ENCODE measurements at places on chromosomes 16 and 17.
A peak's percentile ranks its signal among the peaks of the same experiment; 100 is the strongest.

DNA sequence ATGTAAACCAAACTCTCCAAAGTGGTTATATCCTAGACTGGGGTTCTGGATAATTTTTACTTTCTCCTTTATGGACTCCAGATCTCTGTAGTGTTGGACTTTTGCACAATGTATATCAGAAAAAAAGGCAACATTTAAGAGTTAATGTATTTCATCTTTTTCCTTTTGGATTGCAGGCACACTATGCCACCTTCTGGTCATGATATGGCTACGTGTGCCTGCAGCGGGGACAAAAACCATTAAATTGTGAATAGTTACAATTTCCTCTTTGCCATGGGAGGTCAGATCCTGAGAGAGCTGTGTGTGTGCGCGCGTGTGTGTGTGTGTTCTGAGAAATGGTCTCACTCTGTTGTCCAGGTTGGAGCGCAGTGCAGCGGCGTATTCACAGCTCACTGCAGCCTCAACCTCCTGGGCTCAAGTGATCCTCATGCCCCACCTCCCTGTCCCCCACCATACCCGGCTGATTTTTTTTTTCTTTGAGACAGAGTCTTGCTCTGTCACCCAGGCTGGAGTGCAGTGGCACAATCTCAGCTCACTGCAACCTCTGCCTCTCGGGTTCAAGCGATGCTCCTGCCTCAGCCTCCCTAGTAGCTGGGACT is 4.3 kb upstream of the SGF29 start:
- DNase-seq = peak; percentile 63

DNA sequence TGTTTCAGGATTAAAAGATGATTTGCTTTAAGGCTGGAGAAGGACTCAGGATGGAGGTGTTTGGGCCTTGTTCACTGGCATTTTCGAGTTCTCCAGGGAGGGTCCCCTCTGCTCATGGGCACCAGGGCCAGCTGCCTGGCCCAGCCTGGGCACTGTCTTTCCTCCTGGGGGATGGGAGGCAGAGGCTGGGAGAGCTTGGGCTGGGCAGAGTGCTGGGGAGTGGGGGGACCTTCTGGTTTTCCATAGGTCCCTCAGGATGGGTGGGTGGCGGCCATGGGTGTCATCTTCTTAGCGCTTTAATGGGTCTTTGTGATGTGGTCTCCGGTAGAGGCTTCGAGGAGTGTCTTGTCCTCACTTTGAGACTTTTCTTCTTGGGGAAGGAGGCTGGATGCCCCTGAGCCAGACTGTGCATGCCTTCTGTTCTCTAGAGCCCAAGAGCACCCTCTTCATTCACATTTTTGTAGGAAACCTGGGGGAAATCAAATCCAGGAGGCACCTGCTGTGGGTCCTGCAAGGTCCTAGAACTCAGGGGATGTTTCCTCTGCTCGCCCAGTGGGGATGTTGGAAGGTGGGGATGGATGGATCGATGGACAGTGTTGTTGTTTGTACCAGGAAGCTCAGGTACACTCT is 5.7 kb downstream of the NKD1 start:
- no peak for DNase-seq

DNA sequence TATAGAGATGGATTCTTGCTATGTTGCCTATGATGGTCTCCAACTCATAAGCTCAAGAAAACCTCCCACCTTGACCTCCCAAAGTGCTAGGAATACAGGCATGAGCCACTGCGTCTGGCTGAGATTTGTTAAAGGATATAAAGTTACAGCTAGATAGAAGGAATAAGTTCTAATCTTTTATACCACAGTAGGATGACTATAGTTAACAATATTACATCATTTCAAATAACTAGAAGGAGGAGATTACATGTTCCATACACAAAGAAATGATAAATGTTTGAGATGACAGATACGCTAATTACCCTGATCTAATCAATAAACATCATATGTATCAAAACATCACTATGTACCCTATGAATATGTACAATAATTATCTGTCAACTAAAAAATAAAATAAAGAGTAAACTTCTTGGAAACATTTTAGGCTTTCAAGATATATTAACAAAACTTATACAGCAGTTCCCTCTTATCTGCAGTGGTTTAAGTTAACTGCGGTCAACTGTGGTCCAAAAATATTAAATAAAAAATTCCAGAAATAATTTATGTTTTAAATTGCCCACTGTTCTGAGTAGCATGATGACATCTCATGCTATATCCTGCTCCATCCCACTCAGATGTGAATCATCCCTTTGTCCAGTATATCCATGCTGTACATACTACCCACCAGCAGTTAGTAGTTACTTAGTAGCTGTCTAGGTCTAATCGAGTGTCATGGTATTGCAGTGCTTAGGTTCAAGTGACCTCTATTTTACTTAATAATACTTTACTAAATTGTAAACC is 129.2 kb upstream of the NACA2 start:
- DNase-seq = no peak

GRCh38 chr16:50778284-50779163 is 36.6 kb downstream of the CYLD start:
- DNase-seq = no peak

- DNase-seq = no peak
Measured at GRCh38 chr17:326010-326621, 26.5 kb downstream of the RPH3AL start.

- DNase-seq = no peak
Measured at GRCh38 chr16:84552135-84552534, 47.7 kb upstream of the MEAK7 start.

DNA sequence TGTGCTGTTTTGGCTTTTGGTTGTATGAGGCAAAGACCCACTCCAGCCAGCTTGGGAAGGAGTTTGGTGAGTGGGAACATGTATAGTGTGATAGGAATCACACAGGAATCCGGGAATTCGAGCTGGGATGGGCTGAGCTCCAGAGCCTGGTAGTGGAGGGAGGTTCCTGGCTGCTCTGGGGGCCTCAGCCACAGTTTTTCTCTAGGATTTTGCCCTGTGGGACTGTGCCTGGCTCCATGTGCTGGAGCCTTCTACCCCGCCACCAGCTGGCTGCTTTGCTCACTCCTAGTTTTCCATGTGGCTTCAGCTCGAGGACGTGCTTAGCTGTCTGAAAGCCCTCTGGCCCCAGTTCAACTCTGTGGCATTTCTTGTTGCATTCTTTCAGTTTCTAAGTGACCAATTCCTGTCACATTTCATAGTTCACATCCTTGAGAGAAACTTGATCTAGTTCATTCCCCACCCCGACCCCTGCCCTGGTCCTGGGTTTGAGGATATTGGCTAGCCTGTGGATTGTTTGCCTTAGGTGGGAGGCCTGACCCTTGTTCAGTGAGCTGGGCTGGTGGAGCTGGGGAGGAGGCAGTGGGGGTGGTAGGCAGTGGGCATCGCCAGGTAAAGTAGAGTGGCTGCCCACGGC is 5.0 kb downstream of the SEC14L1 start:
- no peak for DNase-seq

DNA sequence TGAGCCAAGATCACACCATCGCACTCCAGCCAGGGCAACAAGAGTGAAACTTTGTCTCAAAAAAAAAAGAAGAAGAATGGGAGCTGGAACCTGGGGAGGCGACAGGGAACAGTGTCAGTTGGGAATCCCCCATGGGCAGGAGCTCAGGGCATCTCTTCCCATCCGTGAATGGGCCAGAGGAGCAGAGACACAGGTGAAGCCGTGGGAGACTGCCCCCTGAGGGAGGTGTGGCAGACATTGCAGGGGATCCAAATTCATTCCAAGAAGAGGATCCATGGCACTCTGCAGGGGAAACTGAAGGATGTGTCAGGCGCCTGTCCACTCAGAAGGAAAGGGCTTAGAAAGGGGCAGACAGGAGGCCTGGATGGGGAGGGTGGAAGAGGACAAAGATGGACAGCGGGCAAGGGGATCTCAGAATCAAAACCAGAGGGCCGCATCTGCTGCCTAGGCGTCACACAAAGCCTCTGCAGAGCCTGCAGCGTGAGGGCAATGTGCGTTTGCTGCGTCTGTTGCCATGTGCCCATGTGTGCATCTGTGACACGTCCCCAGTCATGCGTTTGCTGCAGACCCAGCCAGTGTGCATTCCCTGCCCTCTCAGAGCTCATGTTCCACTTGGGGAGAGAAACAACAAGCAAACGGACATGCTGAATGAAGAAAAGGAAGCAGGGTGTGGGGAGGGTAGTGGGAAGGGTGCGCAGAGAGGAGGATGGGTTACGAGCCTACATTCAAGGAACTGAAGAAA is 30.6 kb upstream of the TNRC6C start:
- DNase-seq = no peak

DNA sequence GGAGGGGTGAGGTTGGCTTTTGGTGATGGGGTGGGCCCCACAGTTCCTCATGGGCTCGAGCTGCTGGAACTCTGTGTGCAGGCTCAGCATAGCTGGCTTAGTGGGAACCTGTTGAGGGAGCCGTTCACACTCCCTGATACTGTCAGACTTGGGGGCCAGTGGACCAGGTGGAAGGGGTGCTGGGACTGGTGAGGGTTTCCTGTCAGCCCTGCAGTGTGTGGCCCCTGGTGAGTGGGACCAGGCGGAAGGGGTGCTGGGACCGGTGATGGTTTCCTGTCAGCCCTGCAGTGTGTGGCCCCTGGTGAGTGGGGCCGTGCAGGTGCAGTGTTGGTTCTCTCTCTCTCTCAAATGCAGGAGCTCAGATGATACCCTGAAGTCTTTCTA is 45.1 kb upstream of the ZNF750 start:
- peak; percentile 78 for DNase-seq

GRCh38 chr16:7976125-7976524 is 614.2 kb downstream of the TMEM114 start:
- DNase-seq = no peak

- no peak for DNase-seq
Measured at GRCh38 chr17:37283414-37283961, 92.3 kb upstream of the C17orf78 start.

- DNase-seq = no peak
Measured at GRCh38 chr17:80970044-80970761, 21.4 kb upstream of the CHMP6 start.

DNA sequence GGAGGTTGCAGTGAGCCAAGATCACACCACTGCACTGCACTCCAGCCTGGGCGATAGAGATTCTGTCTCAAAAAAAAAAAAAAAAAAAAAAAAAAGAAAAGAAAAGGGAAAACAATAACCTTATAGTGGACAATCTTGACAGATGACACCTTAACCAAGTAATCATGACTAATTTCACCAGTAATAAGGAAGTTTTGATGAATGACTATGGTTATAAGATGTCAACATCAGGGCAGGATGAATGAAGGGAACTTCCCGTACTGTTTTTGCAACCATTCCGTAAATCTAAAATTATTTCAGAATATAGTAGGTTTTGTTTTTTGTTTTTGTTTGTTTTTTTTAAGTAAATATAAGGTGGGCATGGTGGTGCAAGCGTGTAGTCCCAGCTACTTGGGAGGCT is 23.0 kb downstream of the GSPT1 start:
- DNase-seq = no peak

DNA sequence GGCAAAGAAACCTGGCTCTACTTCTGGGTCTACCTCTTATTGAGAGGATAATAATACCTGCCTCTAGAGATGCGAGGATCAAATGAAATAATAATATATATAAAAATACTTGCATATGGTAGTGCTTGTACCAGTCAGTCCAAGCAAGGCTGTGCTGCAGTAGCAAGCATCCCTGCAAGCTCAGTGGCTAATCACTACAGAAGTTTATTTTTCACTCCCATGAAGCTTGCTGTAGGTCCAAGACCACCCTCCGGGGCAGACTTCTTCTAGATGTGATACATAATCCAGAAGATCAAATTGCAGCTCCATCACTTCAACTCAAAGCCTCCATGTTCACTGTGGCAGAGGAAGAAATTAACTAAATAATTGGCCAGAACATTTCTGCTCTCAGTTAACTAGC is 48.9 kb upstream of the NKD1 start:
- no peak for DNase-seq

- no peak for DNase-seq
Measured at GRCh38 chr16:3183445-3184139, 4.4 kb upstream of the OR1F1 start.

GRCh38 chr17:38742411-38743308 is 5.5 kb downstream of the PCGF2 start:
- no peak for DNase-seq

- DNase-seq = no peak
Measured at GRCh38 chr17:63537001-63537400, 13.3 kb upstream of the DCAF7 start.

GRCh38 chr16:14291286-14291685 is 220.2 kb downstream of the MRTFB start:
- DNase-seq = no peak

DNA sequence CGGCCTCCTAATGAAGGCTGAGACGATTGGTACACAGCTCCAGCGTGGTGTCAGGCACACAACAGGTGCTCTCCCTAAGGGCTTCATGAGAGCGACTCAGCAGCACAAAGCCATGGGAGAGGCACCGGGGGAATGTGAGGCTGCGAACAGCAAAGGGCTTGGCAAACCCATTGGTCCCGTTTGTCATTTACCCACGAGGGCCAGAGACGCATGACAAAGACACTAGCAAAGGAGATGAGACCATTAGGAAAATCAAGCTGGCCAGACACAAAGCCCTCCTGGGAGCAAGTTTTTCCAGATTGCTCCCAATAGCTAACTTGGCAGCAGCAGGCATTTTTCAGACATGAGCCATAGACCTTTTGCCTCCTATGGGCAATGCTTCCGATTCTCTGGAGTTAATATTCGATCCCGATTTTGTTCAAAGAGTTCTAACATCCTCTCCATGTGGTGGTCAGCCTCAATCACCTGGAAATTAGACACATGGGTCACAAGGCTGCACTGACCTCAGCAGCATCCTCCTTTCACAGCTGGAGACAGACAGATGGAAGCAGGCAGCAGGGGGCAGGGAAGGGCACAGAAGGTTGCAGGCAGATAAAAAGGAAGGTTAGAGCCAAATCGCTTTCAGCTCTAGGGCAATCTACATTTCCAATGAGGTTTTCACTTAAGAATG is 38.2 kb downstream of the TK2 start:
- DNase-seq = no peak

- DNase-seq = no peak
Measured at GRCh38 chr16:11794996-11795886, 1.8 kb downstream of the ZC3H7A start.

DNA sequence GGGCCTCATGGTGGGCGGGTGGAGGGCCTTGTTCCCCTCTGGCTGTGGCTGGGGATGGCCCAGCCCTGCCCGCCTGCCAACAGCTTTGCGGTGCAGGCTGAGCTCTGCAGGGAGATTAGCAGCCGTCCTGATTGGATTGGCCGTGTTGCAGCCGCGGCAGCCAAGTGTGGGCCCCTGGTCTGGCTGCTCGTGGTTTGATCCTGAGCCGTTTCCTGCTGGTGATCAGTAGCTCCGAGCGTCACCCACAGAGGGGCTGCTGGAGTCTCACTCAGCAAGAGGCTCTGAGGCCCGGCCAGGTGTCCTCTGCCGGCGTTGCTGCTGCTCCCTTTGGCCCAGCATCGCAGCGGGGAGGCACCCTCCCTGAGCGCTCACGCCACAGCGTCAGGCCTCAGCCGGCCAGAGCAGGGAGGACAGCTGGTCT is 32.5 kb downstream of the BAIAP2 start:
- no peak for DNase-seq

Measured in CD8-positive, alpha-beta T cell (primary cell).